ENCODE measurements at places on chromosomes 11 and 22. TPM values are rescaled to one million over a fixed set of nuclear protein-coding genes. Genes with fewer than 3 reads are reported as not detected.

FAM83F gene
- not detected for total RNA-seq

ETS1 gene
- total RNA-seq: 81.3 TPM

ESRRA gene
- 56.0 TPM for total RNA-seq

LIF gene
- 0.25 TPM for total RNA-seq

FGF3 gene
- not detected for total RNA-seq

MS4A6E gene
- not detected for total RNA-seq

C11orf97 gene
- not detected for total RNA-seq

PCSK7 gene
- 31.1 TPM for total RNA-seq

SYCE3 gene
- total RNA-seq: not detected

Measured in dermis microvascular lymphatic vessel endothelial cell (primary cell).